ENCODE measurements at places on chromosomes 2 and 18. TPM values are rescaled to one million over a fixed set of nuclear protein-coding genes. Genes with fewer than 3 reads are reported as not detected.
A peak's percentile ranks its signal among the peaks of the same experiment; 100 is the strongest.

GRCh38 chr2:12824351-12824777 is 107.6 kb downstream of the TRIB2 start:
- DNase-seq = no peak

GRCh38 chr2:150371044-150371818 is 116.2 kb downstream of the RND3 start:
- no peak for DNase-seq

GALNT5 gene
- total RNA-seq = not detected

DNA sequence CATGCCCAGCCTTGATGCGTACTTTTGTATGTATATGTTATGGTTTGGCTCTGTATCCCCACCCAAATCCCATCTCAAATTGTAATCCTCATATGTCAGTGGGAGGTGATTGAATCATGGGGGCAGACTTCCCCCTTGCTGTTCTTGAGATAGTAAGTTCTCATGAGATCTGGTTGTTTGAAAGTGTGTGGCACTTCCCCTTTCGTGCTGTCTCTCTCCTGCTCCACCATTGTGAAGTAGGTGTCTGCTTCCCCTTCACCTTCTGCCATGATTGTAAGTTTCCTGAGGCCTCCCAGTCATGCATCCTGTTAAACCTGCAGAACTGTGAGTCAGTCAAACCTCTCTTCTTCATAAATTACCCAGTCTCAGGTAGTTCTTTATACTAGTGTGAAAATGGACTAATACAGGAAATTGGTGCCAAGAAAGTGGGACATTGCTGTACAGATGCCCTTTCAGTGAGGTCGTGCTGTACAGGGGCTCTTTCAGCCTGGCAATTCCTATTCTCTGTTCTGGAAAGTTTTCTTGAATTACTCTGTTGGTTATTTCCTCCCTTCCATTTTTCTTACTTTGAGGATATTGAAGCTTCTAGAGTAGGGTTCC is 38.2 kb downstream of the KCMF1 start:
- no peak for DNase-seq

DNA sequence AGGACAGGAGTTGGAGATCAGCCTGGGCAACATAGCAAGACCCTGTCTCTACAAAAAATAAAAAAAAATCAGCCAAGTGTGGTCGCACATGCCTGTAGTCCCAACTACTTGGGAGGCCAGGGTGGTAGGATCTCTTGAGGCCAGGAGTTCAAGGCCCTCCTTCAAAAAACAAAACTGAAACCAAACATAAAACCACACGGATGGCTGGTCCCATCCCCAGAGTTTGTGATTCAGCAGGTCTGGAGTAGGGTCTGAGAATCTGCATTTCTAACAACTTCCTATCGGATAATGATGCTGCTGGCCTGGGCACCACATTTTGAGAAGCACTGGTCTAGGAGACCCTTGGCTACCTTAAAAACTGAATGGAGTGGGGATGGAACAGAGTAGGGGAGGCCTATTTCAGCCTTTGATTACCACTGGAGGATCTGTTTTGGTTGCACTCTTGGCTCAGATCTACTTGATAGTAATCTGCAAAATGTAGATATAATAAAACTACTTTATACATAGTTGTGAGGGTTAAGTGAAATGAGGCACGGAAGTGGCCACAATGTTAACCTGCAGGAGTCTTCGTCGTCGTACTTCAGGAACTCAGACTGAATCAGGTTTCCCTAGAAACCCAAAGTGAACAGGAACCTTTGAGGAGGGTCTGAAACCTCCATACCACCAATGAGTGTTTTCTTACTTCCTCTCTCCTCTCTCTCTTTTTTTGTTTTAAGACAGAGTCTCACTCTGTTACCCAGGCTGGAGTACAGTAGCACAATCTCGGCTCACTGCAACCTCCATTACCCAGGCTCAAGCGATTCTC is 25.5 kb upstream of the NFE2L2 start:
- no peak for DNase-seq

GRCh38 chr18:26255695-26256622 is 29.7 kb downstream of the TAF4B start:
- peak; percentile 1 for DNase-seq

DNA sequence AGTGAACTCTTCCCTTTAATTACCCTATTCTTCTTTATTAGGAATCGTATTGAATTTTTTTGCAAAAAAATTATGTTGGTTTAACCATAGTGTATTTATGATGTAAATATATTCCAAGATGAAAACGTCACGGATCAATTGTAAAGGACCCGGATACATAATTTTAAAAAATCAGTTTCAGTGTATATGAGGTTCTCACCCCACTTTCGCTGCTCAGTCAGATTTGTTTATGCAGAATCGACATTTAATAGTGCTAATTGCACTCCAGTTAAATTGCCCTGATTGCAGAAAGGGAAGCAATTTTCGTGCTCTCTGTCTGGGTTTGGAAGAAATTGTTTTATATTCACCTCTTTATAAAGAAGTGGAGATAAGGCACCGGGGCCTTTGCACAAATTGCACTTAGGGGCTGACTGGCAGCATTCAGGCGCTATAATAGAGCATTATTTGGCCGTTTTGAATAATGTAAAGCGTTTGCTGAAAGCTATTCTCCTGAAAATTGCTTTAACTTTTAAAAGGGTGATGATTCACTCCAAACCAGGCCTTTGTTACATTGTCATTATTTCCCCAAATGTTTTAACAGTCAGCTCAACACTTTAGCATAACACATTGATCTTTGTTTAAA is 3.0 kb upstream of the SP9 start:
- no peak for DNase-seq

DNA sequence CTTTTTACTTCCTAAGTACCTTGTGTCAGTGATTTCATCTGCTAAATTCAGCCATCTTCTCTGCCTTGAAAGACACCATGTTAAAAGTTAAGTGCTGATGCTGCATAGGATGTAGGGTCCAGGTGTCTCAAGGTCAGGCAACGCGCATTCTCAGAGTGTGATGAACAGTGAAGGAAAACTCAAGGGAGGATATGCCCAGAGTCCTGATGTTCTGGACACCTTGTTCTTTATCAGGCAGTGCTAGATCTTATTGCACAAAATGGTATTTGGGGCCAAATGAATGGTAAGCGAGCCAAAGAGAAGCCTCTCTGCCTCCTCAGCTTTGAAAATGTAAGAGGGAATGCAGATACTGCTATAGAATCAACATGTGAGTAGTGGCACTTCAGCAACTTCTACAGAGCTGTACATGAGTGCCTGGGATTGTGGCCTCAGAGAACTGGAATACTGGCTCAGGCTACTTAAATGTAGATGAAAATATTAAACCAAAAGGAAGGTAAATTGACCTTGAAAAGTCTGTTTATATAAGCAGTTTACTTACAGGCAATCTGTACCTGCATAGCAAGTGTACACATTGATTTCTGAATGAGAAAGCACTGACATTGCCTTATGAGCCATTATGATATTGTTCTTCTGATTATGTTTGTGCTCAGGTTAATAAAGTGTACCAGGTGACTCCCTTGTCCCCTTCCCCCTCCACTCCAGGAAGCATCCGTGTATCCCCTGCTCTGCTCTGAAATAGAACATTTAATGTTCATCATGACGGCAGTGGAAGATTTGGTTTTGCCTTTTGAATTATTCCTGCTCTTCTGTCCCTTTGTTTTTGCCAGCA is 86.7 kb upstream of the RANBP2 start:
- DNase-seq = no peak

REG1A gene
- total RNA-seq = not detected

GRCh38 chr2:23567161-23567756 is 182.3 kb downstream of the KLHL29 start:
- no peak for DNase-seq

CD28 gene
- 64.1 TPM for total RNA-seq

- no peak for DNase-seq
These were observed at the start of gene GLI2 for GRCh38 chr2:120735746-120736170. GLI2 (plus strand) TSS chr2:120735868; CDS start chr2:120797321, 61,453 bp downstream.

- DNase-seq = no peak
These were observed 25.4 kb downstream of the TET3 start for GRCh38 chr2:74010087-74010541.

DNA sequence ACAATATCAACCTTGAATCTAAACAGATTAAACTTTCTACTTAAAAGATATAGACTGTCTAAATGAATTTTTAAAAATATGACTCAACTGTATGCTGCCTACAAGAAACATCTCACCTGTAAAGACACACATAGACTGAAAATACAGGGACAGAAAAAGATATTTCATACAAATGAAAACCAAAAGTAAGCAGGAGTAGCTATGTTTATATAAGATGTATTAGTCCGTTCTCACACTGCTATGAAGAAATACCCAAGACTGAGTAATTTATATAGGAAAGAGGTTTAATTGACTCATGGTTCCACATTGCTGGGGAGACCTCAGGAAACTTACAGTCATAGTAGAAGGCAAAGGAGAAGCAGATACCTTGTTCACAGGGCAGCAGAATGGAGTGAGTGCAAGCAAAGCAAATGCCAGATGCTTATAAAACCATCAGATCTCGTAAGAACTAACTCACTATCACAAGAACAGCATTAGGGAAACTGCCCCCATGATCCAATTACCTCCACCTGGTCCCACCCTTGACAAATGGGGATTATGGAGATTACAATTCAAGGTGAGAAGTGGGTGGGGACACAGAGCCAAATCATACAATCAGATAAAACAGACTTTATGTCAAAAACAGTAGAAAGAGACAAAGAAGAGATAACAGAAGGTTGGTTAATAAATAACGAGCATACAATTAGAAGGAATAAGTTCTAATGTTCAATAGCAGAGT is 214.4 kb upstream of the SLC39A10 start:
- no peak for DNase-seq

DNA sequence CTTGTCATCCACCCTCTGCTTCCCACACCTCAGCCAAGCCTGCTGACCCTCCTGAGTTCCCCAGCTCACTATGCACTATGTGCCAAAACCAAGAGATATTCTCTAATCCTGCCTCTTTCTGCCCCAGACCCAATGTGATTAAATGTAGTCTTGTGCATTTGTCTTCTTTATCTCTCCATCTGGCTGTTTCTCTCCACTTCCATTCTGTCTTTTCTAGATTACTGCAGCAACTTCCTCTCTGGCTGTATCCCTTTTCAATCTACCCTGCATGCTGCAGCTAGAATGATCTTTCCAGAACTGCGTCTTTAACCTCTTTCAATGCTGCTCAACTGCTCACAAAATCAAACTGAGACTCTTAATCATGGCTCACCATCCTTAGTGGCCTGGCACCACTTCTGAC is 164.1 kb downstream of the GALNT14 start:
- no peak for DNase-seq

CRYGD gene
- total RNA-seq = not detected

CYP20A1 gene
- total RNA-seq = 28.6 TPM

DNA sequence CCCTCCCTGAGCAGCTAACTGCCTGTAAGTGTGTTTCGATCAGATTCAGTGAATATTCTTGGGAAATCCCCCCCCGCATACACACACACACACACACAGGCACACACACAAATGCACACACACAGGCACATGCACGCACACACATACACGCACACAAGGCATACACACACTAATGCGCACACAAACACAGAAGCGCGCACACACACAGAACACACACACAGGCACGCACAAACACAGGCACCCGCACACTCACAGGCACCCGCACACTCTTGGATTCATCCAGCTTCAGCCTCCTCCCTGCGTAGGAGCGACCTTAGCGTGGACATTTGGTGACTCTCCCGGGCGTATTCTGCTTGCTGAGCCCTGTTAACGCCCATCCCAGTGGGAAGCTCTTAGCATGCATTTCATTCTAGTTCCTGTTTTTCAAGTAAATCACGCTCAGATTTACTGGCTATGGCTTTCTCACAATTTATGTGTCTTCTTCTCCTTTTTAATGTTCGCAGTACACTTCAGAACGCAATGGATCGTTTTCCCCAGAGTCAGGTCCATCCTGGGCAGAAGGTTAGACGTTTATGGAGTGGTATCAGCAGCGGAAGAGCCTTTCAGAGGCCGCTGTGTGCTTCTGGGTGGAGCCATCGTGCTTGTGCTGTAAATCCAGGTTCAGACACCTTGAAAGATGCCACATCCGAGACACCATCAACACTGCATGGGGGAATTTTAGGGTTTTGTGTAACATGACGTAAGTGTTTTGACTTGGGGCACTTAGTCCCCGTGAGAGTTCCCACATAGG is 656.6 kb downstream of the GALR1 start:
- DNase-seq = no peak

MBD5 gene
- total RNA-seq = 15.2 TPM

DNA sequence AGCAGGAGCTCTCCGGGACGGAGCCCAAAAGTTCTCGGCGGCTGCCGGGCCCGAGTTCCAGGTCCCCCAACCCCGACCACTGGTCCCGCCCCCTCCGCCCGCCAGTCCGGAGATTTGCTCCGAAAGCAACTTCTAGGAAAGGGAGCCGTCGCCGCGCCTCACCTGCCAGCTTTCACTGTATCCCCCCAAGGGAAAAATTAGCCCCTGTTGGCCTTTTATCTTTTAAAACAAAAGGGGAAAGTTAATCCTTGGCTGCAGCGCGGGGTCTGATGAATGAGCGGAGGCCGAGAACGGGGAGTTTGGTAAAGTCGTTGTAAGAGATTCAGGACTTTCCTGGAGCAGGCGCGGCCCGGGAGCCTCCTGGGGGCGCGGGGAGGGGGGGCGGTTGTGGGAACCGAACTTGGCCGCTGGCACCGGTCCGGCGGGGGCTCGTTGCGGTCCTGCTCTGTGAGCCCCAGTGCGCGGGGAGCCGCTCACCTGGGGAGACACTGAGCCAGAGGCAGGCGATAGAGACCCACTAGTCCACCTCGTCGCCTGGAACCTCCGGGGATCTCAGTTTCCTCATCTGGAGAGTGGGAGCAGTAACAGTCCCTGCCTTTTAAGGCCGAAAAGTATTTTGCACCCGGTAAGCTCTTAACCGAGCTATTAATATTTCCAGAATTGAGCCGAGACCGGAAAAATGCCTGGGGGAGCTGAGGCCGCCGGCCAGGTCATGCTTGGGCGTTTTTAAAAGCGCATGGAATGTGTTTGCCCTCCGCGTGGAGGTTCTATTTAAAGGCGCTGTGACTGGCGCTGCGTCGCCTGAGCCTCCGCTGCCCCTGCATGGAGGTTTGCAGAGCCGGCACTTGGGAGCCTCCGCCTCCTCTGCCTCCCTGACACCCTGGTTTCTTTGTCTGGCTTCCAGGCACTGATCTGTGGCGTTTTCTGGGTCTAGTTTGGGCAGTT is 1.1 kb downstream of the EFHD1 start:
- no peak for DNase-seq

DNA sequence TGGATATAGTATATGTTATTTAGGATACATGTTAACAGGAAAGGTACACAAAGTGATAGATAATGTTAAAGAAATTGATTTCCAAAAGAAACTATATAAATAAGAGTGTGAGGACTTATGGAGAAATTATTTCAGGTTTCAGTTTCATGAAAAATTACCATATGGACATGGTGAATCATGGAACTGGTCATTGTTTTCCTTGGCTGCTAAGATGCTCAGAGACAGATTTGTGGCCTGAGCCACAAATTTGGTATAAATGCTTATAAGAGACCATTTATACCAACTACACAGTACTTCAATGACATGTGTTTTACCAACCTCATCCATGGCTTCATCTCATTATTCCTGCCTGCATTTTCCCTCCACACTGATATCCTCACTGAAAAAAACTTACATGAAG is 188.1 kb downstream of the FMNL2 start:
- no peak for DNase-seq
